Choroid plexus epithelial cell (primary cell): ENCODE measurements at places on chromosomes 11 and 22.

- peak; percentile 100 for DNase-seq
These were observed 116.8 kb upstream of the NNMT start for GRCh38 chr11:114179234-114179941.

GRCh38 chr11:57514538-57515331 lies 767 bp downstream of the SLC43A1 start:
- DNase-seq, result no peak

DNA sequence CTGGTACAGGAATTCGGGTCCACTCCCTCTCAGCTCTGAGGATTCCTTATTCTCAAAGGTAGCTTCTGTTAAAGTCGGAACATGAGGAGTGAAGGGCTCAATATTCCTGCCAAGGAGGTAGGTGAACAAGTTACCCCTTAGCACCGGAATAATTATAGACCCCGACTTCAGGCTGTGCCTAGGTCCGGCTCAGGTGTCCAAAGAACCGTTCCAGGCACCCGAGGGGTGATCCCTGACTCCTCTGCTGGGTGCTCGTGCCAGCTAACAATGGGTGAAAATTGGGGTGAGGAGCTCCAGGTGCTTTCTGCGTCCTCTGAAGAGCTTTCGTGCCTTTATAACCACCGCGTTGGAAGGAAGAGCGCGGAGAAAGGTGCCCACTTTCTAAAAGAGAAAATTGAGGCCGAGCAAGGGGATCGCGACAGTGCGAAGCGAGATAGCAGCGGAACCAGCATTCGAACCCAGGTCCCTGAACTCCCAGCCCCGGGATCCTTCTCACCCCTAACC lies 393 bp downstream of the CYB561A3 start:
- no peak for DNase-seq

DNA sequence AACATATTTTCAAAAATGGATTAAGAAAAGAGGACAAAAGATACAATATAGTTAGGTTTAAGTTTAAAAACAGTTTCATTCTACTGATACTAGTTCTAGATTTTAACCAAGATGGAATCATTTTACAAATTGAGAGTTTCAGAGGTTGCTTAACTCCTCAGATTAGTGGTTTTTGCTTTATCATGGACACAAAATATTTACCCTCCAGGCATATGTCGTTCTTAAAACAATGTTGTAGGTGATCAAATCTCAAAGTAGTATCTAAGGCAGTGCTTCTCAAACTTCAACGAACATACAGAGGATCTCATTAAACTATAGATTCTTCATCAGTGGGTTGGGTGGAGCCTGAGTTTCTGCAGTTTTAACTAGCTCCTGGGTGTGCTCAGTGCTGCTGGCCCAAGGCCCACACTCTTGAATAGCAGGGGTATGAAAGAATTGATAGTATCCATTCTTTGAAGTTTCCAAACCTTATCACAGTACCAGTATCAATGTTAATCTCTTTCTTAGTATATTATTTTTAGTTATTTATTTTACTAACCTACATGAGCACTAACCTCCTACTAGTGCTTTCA lies 48.0 kb downstream of the YAP1 start:
- DNase-seq, result no peak

DNA sequence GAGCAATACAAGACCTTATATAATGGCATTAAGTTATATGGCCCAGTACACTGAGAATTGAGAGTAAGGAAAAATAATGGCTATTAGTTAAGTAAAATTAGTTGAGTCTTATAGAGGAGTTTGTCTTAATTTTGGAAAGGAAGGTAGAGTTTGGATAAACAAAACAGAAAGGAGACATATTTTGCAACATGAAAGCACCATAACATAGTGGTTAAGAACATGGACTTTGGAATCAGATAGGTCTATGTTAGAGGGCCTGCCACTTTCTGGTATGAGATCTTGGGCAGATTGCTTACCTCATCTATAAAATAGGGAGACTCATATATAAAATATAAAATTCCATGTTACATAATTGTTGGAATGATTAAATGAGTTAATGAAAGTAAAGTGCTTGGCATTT lies 68.9 kb downstream of the CSTPP1 start:
- peak; percentile 28 for DNase-seq

GRCh38 chr22:49240016-49240380 lies 587.7 kb downstream of the BRD1 start:
- DNase-seq, result no peak

GRCh38 chr11:86672007-86672621 lies at the start of gene ME3:
TSS of gene ME3 (minus strand) at chr11:86672616.
- DNase-seq, result peak; percentile 64
